Uterine smooth muscle cell (primary cell): ENCODE measurements at places on chromosomes 1 and 21. TPM values are rescaled to one million over a fixed set of nuclear protein-coding genes. Genes with fewer than 3 reads are reported as not detected.

RASSF5 gene
- total RNA-seq, result 0.11 and 0.50 TPM in 2 replicates

GJA4 gene
- not detected in 2 replicates for total RNA-seq

CADM3 gene
- 0.12 and 0.22 TPM in 2 replicates for total RNA-seq

TFF3 gene
- total RNA-seq, result not detected in 2 replicates

C1orf226 gene
- 0.33 and 0.50 TPM in 2 replicates for total RNA-seq

CD53 gene
- total RNA-seq, result not detected in 2 replicates

AQP10 gene
- under 0.01 TPM in 1 of 2 replicates, not detected in the other for total RNA-seq

ASAP3 gene
- 23.6 and 50.6 TPM in 2 replicates for total RNA-seq

FCRL2 gene
- not detected in 2 replicates for total RNA-seq

OR2T11 gene
- total RNA-seq, result not detected in 2 replicates

COPA gene
- total RNA-seq, result 327 and 372 TPM in 2 replicates

NDUFV3 gene
- total RNA-seq, result 27.1 and 56.4 TPM in 2 replicates

NTMT2 gene
- not detected in 2 replicates for total RNA-seq

VTCN1 gene
- total RNA-seq, result not detected in 2 replicates

KCND3 gene
- total RNA-seq, result under 0.01 and 0.25 TPM in 2 replicates

DMRTB1 gene
- total RNA-seq, result not detected in 2 replicates

SLC9C2 gene
- not detected in 2 replicates for total RNA-seq

TBX15 gene
- total RNA-seq, result not detected in 2 replicates

C1orf185 gene
- total RNA-seq, result not detected in 2 replicates

CSRP1 gene
- 648 and 679 TPM in 2 replicates for total RNA-seq

ACTN2 gene
- total RNA-seq, result under 0.01 and 0.66 TPM in 2 replicates

DIPK1A gene
- 15.3 and 16.2 TPM in 2 replicates for total RNA-seq

CELA3A gene
- not detected in 2 replicates for total RNA-seq

FABP3 gene
- 52.1 and 186 TPM in 2 replicates for total RNA-seq

PROK1 gene
- not detected in 2 replicates for total RNA-seq

CLCA1 gene
- total RNA-seq, result under 0.01 TPM in 1 of 2 replicates, not detected in the other

BTBD19 gene
- 5.4 and 12.0 TPM in 2 replicates for total RNA-seq

KCNQ4 gene
- total RNA-seq, result under 0.01 TPM in 1 of 2 replicates, not detected in the other

LCE2C gene
- not detected in 2 replicates for total RNA-seq

ADAMTS4 gene
- total RNA-seq, result 14.9 and 37.3 TPM in 2 replicates

SAMD13 gene
- total RNA-seq, result 0.25 and 0.77 TPM in 2 replicates

KRTAP15-1 gene
- total RNA-seq, result not detected in 2 replicates

IPO9 gene
- total RNA-seq, result 21.6 and 25.7 TPM in 2 replicates

DNAJC6 gene
- total RNA-seq, result 0.44 and 0.62 TPM in 2 replicates

LCE3E gene
- not detected in 2 replicates for total RNA-seq

CA6 gene
- not detected in 2 replicates for total RNA-seq

ZNF683 gene
- not detected in 2 replicates for total RNA-seq

TMPRSS3 gene
- total RNA-seq, result not detected in 2 replicates

ALX3 gene
- total RNA-seq, result not detected in 2 replicates

LCE1C gene
- total RNA-seq, result not detected in 2 replicates

PLA2G2D gene
- total RNA-seq, result not detected in 2 replicates

RNU1-4 gene
- total RNA-seq, result under 0.01 and 2,224 TPM in 2 replicates

NIBAN1 gene
- total RNA-seq, result 83.9 and 148 TPM in 2 replicates

GSTM1 gene
- total RNA-seq, result 0.37 and 15.3 TPM in 2 replicates

S100A12 gene
- total RNA-seq, result not detected in 2 replicates

ERG gene
- 0.11 and 0.37 TPM in 2 replicates for total RNA-seq

NHLH1 gene
- total RNA-seq, result not detected in 2 replicates

ST7L gene
- total RNA-seq, result 17.4 and 23.2 TPM in 2 replicates

TDRD10 gene
- not detected in 2 replicates for total RNA-seq

CFHR2 gene
- not detected in 2 replicates for total RNA-seq

VHLL gene
- total RNA-seq, result not detected in 2 replicates

HSD3B1 gene
- not detected in 2 replicates for total RNA-seq

CLIC4 gene
- total RNA-seq, result 311 and 449 TPM in 2 replicates

PM20D1 gene
- not detected in 2 replicates for total RNA-seq

DMBX1 gene
- not detected in 2 replicates for total RNA-seq

LIN28A gene
- total RNA-seq, result not detected in 2 replicates

SLC16A4 gene
- 16.6 and 47.6 TPM in 2 replicates for total RNA-seq

KIF14 gene
- total RNA-seq, result 8.5 and 32.2 TPM in 2 replicates
